HepG2 (cell line): ENCODE measurements at places on chromosomes 7 and 10. TPM values are rescaled to one million over a fixed set of nuclear protein-coding genes. Genes with fewer than 3 reads are reported as not detected.

DNA sequence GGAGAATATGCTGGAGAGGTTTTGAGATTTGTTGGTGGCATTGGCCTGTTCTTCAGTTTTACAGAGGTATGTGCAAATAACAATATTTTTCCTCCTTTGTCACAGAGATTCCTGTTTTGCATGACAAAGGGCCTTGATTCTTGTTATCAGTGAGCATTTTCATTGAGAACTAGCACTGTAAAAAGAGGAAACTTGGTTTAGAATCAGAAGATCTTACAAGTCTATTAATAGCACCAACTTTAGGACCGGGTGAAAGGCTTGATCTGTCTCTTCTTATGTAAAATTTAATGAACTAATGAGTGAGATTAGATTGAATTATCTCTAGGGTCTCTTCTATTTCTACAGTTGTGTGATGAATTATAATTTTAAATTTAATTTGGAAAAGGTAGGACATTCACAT lies 25.5 kb downstream of the TSPAN13 start:
- no peak for DNase-seq

DNA sequence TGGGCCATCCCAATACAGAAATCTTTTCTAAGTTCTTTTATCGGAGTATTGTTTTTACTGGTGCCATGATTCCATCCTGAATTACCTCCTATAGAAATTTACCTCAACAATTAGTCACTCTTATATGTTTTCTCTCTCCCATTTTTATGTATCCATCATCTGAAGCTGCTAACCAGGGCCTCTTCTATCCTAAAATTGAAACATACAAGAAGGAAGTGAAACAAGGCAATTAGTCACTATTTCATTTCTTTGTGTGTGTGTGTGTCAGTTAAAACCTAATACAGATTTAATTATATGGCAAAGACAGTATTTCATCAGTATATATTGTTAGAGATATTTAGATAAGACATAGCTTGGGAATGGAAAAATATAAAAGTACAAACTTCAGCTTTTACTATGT lies 148.4 kb upstream of the AHR start:
- DNase-seq = no peak

GRCh38 chr7:158572000-158572828 lies 15.4 kb downstream of the PTPRN2 start:
- DNase-seq = peak; percentile 27

DNA sequence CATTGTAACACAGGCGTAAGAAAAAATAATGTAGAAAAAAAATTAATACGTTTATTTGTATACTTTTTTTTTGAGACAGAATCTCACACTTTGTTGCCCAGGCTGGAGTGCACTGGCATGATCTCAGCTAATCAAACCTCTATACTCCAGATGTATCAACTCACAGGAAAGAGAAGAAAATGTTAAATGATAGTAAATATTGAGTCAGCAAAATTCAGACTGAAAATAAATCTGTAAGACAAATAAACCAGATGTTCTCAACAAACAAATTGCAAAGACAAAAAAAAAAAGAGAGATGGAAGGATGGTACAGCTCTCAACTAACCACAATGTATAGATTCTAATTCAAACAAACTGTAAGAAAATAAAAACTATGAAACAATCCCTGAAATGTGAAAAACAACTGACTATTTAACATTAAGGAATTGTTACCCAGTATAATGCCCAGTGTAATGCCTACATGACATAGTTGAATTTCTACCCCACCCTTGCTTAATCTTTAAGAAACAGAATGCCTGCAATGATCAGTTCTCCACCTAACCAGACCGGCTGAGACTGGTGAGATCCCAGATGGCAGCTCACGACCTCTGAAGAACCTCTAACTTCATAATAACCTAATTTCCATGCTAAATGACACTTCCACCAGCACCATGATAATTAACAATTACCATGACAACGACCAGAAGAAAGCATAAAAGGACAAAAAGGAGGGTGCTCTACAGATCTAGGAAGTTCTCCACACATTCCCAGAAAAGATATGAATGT lies 272.0 kb upstream of the GNAI1 start:
- no peak for DNase-seq

- no peak for DNase-seq
Measured at GRCh38 chr7:7699970-7700369, 18.4 kb downstream of the RPA3 start.

GRCh38 chr7:2566348-2566889 lies 7.6 kb downstream of the IQCE start:
- no peak for DNase-seq

- no peak for DNase-seq
Measured at GRCh38 chr7:37971491-37971890, 51.1 kb downstream of the EPDR1 start.

- DNase-seq = no peak
Measured at GRCh38 chr10:69953851-69954250, 98.8 kb upstream of the MACROH2A2 start.

DNA sequence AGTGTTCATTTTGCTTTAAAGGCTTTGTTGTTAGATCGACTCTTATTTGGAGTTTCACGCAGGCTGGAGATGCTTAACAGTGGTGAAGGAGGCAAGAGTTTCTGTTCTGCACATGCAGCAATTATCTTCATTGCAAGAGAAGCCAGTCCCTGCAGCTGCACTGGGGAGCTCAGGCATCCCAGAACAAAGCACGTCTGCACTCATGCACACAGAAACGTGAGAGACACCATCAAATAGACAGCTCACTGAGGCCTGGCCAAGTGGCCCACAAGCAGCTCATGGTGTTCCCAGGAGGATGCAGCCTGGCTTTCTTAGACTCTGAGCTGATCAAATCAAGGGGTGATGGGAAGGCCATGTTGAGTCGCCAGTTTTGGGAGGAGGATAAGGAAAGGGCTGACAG lies 246.1 kb downstream of the CREB5 start:
- DNase-seq = no peak

GRCh38 chr7:539731-540411 lies 20.2 kb upstream of the PDGFA start:
- DNase-seq = peak; percentile 90

GRCh38 chr7:935874-936385 lies 18.6 kb downstream of the ADAP1 start:
- no peak for DNase-seq

- DNase-seq = no peak
Measured at GRCh38 chr10:11223081-11223480, 205.4 kb downstream of the CELF2 start.

DNA sequence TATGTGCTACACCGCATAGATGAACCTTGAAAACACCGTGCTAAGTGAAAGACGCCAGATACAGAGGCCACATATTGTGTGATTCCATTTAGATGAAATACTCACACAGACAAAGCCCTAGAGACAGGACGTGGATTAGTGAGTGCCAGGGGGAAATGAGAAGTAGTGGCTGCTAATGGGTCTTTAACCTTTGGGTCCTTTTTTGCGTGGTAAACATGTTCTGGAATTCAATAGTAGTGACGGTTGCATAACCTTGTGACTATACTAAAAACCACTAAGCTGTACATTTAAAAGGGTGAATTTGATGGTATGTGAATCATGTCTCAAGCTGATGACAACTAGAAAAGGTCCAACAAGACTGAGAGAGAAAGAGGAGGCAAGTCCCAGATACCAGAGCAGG lies 15.6 kb downstream of the SMKR1 start:
- DNase-seq = no peak

DNA sequence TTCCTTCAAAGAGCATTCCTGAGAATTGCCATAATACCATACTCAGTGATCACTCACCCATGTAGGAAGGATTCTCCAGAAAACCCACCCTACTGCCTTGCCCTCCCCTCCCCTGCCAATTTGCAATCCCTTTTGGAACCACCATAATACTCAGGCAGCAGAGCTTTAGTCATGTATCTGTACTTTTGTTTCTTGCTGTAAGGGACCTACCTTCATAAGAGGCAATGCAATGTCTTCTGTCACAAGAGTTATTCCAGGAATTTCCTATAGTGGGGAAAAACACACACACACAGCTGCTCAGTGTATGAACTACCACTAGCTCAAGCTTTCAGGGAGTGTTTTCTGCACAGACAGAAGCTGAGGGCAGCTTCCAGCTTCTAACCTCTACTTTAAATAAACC lies 67.0 kb downstream of the GSAP start:
- no peak for DNase-seq

DNA sequence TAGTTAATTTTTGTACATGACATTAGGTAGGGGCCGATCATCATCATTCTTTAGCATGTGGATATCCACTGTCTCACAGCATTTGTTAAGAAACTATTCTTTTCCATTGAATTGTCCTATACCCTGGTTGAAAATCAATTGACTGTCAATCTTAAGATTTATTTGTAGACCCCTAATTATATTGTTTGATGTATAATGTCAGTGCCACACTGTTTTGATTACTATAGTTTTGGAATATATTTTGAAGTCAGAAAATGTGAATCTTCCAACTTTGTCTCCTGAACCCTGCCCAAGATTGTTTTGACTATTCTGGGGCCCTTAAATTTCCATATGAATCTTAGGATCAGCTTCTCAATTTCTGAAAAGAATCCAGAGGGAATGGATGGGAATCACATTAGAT lies 6.6 kb upstream of the LMTK2 start:
- DNase-seq = no peak

DNA sequence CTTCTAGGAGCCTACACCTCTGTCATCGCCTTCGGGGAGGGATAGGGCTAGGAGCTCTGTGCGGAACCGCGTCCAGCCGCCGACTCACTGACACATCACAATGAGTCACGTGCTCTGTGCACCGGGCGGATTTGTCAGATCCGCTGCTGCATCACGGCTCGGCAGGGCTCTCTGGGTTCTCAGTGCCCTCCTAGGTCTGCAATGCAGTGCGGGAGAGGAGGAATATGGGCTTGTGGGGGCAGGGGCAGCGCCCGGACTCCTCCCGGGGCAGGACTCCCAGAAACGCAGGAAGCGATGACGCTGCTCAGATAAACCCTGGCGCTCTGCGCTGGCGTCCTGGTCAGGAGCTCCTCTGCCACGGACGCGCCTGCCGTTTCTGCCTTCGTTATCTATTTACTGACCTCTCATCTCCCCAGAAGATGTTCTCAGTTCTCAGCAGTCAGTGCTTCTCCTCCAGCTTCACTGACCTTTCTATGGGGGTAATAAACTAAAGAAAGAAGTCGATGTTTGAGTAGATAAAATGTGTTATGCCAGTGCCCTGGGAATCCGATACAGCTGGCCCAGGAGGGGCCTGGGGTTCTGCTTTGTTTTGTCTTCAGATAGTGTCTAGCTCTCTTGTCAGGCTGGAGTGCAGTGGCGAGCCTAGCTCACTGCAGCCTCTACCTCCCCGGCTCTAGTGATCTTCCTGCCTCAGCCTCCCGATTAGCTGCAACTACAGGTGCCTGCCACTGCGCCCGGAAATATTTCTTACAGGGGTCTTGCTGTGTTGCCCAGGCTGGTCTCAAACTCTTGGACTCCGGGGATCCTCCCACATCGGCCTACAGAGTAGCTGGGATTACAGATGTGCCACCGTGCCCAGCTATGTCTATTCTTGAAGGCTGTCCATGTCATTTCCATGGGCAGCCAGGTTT lies 22.8 kb upstream of the ITGB1 start:
- DNase-seq = peak; percentile 87

DNA sequence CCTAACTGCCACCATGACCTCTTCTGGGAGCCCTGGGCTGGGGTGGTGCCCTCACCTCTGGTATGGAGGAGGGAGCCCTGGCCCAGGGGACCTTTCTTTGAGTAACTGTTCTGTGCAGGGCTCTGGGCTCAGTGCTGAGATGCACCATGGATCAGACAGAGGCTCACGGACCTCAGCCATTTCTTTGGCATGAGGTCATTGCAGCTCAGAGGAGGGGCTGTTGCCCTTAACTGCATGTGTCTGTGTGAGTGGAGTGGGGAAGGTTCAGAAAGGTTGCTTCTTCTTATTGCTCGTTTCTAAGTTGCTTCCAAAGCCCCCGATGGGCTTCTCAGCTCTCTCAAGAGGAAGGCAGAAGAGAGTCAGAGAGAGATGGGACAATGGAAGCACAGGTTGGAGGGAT lies 233.9 kb downstream of the RPS24 start:
- no peak for DNase-seq

GRCh38 chr10:122227754-122228153 lies 43.3 kb upstream of the BTBD16 start:
- DNase-seq = no peak

LRRD1 gene
- total RNA-seq = not detected in 2 replicates

CDCA7L gene
- total RNA-seq = 2.7 and 3.4 TPM in 2 replicates

PLEKHS1 gene
- total RNA-seq = not detected in 2 replicates

HABP2 gene
- total RNA-seq = 0.13 TPM in 1 of 2 replicates, not detected in the other

TDRD1 gene
- total RNA-seq = not detected in 2 replicates
